ENCODE measurements at places on chromosomes 2 and 18.
A peak's percentile ranks its signal among the peaks of the same experiment; 100 is the strongest.

GRCh38 chr2:236105955-236106607 lies 62.1 kb downstream of the GBX2 start:
- no peak for DNase-seq

- DNase-seq, result no peak
Measured at GRCh38 chr2:234164493-234165413, 114.3 kb downstream of the SPP2 start.

GRCh38 chr18:32025744-32026143 lies 7.1 kb downstream of the RNF125 start:
- DNase-seq, result no peak

DNA sequence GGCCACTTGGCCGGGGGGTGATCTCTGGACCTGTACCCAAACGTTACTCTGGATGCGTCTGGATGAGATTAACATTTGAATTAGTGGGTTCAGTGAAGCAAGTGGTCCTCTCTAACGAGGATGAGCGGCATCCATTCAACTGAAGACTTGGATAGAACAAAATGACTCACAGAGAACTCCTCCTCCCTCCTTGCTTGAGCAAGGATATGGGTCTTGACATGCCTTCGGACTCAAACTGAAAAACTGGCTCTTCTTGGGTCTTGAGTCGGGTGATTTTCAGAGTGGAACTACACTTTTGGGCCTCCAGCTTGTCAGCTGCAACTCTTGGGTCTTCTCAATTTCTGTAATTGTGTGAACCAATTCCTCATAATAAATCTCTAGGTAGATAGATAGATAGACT lies 47.2 kb downstream of the NETO1 start:
- DNase-seq, result no peak

- no peak for DNase-seq
Measured at GRCh38 chr2:37582481-37583220, 88.8 kb downstream of the CDC42EP3 start.

GRCh38 chr18:57518533-57518932 lies 68.0 kb downstream of the FECH start:
- DNase-seq, result no peak

DNA sequence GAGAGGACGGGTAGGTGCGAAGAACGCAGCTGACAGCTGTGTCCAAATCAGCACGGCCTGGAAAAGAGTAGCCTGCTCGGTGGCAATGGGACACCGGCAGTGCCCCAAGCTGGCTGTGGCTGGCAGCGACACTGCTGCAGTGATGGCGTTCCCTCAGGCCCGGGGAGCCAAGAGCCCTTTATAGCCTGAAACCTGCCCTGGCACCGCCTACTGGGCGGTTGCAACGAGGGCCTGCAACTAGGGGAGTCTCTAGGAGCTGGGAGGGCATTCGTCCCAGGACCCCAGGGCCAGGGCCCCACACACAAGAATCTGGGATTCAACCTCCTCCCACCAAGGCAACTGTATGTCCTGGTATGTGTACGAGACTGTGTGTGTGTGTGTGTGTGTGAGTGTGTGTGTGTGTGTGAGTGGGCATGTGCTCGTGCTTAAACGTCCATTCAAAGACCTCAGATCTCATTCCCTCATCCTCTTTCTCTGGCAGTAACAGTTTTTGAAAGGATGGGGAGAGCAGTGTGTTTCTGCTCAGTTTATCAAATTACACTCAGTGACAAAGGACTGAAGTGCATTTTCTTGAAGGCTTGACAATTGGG lies 6.8 kb upstream of the CYP26B1 start:
- DNase-seq, result no peak

GRCh38 chr2:38871432-38871831 lies 4.3 kb downstream of the DHX57 start:
- DNase-seq, result no peak

DNA sequence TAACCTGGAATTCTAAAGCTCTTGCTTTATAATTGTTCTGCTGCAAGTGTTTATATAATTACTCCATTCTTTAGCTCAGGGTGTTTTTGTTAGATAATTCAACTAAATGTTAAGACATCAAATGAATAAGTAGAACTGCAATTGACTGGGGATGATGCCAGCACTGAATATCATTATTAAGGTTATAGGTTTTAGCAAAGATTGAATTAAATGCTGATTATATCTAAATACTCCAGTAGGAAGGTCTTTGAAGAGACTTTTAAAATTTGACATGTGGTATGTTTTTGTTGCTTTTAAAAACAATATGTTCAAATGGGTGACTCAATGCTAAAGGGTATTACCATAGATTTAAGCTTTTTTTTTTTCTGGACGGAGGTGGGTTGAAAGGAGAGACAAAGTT lies 170.1 kb upstream of the THUMPD2 start:
- DNase-seq, result no peak

DNA sequence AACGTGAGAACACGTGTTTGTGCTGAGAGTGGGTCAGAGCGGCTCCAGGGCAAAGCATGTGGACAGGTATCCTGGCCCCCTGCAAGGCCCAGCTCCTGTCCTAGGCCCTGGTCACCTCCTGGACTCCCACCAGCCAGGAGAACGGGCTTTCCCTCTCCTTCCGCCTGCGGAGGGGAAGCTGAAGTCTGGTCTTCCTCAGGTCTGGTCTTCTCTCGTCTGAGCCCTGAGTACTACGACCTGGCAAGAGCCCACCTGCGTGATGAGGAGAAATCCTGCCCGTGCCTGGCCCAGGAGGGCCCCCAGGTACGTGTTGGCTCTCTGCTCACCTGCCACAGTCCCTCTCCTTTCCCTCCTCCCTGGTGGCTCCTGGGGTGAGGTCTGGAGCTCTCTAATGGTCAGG lies 963 bp downstream of the GNLY start:
- no peak for DNase-seq

DNA sequence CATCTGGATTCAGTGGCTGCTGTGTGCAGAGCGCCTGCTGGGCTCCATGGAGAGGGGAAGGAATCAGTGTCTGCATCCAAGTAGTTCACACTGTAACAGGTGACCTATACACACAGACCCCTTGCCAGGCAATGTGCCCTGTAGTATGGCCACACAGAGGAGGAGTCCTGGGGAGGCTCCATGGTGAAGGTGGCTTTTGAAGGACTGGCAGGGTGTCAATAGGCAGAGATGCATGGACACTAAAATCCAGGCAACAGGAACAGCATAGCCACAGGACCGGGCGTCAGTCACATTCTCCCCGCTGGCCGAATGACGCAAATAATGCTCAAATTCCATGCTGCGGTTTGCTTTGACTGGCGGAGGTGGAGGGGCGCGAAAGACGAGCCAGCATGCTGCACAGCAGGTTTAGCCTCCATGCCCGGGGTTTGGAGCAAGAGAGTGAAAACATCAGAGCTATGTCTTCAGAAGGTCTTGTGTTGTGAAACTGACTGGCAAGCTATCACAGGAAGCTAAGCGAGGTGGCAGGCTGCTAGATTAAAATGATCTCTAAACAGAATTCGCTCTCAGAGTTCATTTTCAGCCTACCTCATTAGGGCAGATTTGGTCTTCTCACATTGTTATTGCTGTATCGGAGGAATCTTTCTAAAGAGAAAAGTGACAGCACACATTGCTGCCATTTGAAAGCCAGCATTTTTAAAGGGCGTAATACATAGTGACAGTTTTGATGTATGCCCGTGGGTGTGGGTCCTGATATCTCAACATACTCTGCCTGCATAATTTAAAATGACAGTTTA lies 1.2 kb upstream of the CHMP1B start:
- peak; percentile 69 for DNase-seq

GRCh38 chr2:85981579-85982247 lies 92.9 kb upstream of the ST3GAL5 start:
- no peak for DNase-seq

DNA sequence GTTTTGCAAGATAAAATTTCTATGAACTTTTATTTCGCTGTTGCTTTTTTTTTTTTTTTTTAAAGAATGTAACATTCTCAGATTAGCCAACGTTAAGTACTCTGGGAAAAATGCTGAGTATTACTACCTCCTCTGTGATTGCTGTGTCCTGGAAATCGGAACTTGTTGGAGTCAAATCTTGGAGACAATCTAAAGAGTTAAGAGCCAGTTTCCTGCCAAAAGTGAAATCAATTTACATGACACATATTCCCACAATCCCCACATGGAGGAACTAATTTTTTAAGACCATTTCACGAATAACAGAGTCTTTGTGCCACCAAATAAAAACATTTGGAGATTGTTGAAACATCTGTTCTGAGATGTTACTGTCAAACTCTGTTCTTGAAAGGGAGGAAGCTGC lies 127.8 kb downstream of the MEP1B start:
- no peak for DNase-seq

- no peak for DNase-seq
Measured at GRCh38 chr2:1544478-1545069, 131.3 kb downstream of the TPO start.

DNA sequence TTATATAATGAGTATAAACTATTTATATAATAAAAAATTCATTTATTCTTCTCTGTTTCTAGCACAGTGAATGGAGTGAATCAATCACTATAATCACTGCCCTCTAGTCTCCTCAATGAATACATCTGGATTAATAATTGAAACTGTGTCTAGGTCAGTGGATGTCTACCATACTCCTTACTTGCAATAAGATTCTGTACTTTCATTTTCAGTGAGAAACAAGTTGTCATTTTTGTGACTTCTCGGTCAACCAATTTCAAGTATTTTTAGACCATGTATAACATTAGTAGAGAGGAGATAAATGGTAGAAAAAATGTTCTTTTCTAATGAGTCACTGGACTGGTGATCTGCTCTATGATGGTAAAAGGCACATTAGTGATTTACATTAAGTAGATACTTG lies 799.6 kb upstream of the CHAC2 start:
- no peak for DNase-seq

DNA sequence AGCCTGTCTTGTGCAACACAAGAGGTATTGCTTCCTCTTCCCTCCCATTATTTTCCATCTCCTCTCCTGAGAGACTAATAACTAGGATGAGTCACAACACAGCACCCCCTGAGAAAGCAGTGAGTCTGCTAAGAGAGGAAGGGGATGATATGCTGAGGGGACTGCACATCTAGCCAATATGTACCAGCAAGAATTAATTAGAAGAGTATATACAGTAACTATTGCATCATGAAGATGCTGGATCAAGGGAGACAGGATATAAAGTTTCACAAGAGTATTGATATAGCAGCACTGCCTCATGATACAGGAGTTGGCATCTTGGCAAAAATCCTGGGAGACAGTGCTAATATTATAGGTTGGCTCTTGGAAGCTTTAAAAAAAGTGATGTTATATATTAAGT lies 289.9 kb upstream of the RBMS1 start:
- DNase-seq, result no peak

- DNase-seq, result no peak
Measured at GRCh38 chr18:63997606-63998005, 27.7 kb downstream of the SERPINB8 start.

GRCh38 chr18:59877361-59877760 lies 22.4 kb upstream of the PMAIP1 start:
- DNase-seq, result no peak

DNA sequence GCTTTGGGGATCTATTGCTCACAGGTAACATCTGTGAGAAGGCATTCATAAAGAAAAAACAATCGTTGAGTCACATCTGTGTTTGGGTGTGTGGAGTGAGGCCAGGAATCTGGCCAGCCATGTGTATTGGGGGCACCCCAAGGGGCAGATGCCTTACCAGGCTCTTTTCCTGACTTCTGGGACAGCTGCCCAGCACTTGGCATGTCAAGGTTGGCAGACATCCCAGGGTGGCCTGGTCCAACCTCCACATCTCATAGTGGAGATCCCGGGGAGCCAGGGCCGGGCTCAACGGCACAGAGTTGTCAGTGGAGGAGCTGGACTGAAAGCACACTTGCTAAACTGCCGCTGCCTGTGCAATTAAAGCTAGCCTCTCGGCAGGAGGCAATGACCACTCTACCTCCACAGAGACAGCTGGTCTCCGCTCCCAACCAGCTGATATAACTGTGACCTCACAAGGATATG lies 75.3 kb upstream of the MGAT4A start:
- DNase-seq, result peak; percentile 45

DNA sequence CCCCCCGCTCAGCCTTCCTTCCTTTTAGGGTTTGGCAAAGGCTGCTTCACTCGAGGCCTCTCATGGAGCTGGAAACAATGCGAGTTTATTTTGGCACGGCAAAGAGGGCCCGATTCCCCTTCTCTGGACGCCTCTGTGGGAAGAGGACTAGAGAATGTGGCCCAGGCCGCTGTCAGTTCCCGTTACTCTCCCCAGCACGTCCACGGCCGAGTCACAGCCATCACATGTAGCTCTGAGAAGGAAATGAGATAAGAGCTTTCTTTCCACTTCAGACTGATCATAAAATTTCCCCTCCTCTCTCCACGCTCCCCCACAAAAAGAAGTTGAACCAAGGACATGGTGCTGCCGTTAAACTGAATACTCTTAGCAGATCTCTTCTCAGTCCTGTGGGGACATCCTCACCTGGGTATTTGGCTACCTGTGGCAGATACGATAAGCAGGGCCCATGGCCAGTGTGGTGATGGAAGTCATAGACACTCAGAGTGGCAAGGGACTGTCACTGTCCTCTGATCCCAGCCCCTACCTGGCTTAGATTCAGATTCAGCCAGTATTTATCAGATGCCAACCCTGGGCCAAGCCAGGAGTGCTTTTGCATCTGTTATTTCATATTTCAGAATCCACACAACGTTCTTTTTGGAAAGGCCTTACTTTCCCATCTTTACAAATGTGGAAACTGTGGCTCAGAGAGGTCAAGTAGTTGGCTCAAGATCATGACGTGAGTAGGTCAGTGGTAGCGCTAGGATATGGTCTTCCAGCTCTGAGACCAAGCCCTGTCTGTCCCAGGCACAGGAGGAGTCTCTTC lies 101.2 kb downstream of the MCFD2 start:
- DNase-seq, result no peak

GRCh38 chr2:158965641-158966040 lies 2.8 kb upstream of the TANC1 start:
- DNase-seq, result no peak
